ENCODE measurements at places on chromosomes 3 and 15.
A peak's percentile ranks its signal among the peaks of the same experiment; 100 is the strongest.

DNA sequence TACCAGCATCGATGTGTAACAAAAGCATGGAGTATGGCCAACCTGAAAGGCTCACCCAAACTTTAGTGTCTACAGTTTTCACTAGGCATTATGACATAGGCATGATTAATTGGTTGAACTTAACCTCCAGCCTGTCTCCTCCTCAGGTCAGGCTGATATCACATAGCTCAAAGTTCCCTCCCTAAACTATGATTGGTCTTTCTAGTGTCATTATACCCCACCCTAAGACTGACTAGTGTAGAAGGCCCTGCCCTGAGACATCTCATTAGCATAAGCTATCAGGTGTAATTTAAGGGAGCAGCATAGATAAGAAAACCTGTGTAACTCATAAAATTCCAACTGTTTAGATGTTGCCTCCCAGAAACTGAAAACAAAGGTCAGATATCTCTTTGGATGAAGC lies 195.2 kb downstream of the ALCAM start:
- peak; percentile 1 for DNase-seq

- no peak for DNase-seq
Measured at GRCh38 chr3:102207151-102207571, 227.7 kb upstream of the ZPLD1 start.

- peak; percentile 60 for DNase-seq
Measured at GRCh38 chr3:171172070-171172469, 145.6 kb upstream of the SLC2A2 start.

GRCh38 chr15:99931703-99932603 lies 198.7 kb upstream of the LYSMD4 start:
- no peak for DNase-seq

DNA sequence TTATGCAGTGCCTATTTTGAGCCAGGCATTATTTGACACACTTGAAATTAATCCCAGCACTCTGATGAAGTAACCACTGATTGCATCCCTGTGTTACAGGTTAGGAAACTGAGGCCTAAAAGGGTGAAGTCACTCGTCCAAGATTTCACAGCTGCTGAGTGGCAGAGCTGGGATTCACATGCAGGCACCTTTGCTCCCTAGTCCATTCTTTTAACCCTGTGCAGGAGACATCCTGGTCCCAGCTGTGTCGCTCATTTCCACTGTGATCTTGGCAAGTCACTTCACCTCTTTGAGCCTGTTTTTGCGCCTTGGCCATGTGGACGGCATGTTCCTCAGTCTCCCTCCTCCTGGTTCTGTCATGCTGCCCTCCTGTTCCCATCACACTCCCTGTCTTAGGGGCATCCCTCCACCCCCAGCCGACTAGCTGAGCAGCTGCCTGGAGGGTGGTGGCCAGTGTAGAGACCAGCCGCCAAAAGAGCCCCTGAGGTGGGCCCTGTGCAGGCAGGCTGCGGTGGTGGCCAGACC lies 70.6 kb downstream of the SMAD6 start:
- no peak for DNase-seq

- no peak for DNase-seq
Measured at GRCh38 chr3:188949456-188949855, 222.3 kb upstream of the TPRG1 start.

GRCh38 chr3:170914690-170915089 lies 6.3 kb upstream of the EIF5A2 start:
- DNase-seq = no peak

GRCh38 chr15:44596511-44597010 lies 59.6 kb downstream of the EIF3J start:
- DNase-seq = no peak

GRCh38 chr15:71392861-71393283 lies 277.6 kb downstream of the THSD4 start:
- no peak for DNase-seq

GRCh38 chr3:113574213-113574612 lies 41.9 kb downstream of the SIDT1 start:
- DNase-seq = no peak

DNA sequence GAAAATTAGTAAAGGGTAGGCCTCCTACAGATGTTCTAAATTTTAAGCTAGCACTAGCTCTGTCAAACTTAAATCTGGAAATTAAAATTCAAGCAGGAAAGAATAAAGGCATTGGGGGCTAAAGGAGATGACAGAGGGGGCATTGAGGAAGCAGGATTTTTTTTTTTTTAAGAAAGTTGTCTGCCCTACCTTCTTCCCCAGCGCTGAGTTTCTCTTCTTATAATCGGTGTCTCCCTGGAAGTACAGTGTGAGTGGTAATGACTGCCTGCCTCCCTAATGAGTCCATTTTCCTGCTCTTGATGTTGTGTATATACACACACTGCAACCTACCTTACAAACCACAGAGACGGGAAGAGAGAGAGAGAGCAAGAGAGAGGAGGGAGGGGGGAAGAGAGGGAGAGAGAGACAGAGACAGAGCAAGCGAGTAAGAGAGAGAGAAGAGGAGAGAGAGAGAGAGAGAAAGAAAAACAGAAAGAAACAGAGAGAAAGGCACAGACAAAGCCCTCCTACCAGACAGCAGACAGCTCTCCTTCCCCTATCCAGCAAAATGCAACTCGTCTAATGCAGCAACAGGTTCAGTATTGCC lies 47.0 kb downstream of the ZBTB20 start:
- DNase-seq = peak; percentile 62

DNA sequence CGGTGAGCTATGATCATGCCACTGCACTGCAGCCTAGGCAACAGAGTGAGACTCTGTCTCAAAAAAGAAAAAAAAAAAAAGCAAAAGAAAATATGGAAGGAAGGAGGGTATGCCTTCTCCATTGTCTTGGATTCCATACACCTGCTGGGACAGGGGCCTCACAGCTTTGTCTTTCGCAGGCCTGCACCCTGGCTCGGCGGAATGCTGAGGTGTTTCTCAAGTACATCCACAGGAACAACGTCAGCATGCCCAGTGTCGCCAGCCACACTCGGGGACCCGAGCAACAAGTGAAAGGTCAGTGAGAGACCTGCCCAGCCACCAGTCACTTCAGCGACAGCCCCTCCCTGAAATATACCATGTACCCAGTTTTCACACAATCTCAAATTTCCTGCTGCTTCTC lies 288.5 kb upstream of the UMPS start:
- no peak for DNase-seq

DNA sequence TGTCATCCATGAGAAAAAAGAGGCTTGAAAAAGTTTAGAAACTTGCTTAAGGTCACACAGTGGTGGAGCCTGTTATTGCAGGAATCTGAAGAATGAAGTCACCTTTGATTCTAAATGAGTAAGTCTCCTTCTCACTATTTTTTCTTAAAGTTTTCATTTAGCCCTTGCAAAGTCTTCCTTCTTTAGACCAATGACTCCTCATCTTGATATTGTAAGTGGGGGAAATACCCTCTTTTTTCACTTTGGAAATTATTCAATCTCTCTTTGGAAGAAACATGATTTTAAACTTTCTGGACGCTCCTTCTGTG lies 787 bp upstream of the SLMAP start:
- peak; percentile 84 for DNase-seq

DNA sequence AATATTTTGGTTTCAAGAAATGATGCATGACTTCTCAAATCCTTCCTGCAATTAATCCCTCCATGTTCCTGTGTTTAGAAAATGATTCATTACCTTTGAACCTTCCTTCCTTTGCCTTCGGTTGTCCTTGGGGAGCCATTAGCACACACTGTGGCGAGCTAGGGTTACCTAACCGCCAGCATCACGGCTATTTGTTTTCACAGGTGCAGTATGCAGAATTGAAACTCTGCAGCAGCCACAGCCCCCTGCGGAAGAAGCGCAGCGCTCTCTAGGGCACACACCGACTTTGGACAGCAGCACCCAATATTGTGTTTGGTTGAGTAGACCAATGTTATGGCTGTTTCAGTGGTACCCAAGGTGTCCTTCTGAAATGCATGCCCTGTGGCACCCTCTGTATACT lies 247.4 kb downstream of the MCTP2 start:
- no peak for DNase-seq

DNA sequence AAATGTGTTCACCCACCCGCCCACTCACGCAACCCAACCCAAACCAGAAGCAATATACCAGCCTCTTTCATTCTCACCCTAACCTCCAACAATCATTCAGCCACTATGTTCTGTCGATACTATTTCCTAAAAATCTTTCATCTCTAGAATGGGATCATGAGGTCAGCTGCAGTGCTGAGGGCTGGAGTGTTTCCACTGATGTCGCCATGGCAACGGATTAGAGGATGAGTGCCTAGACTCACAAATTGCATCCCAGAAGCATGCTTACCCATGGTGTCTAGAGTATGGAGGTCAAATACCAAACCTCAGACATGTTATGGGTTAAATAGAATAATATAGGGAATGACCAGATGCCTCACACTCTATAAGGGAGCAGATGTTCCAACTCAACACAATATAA lies 138.5 kb downstream of the GABRB3 start:
- DNase-seq = no peak

- no peak for DNase-seq
Measured at GRCh38 chr15:78880813-78881212, 8.1 kb downstream of the MORF4L1 start.
